Neural crest cell (in vitro differentiated cells): ENCODE measurements at places on chromosomes 2 and 18.

- no peaks in the 10 kb centered on the region for H3K27me3 ChIP-seq
- no peaks in the 10 kb centered on the region for H3K36me3 ChIP-seq
- H3K4me1 ChIP-seq: no peaks in the 10 kb centered on the region
- H3K27ac ChIP-seq: no peak overlapping the region
- no peak for DNase-seq
These were observed 4.7 kb upstream of the KLHL30 start for GRCh38 chr2:238133499-238134392.

DNA sequence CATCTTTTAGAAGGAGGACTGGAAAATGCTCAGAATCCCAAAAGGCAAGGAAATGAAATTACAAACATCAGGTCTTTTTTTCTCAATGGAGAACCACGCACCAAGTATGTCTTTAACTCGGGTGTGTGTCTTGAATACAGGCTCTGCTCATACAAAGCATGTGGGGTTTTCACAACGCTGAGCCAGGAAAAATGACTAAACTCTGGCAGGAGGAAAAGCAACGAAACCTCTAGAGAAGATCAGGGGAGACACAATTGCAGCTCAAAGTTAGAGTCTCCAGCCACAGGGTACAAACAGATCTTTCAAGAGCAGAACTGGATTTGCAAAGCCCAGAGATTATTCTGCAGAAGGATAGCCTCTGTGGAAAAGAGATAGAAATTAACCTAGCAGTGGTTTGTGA is 42.8 kb upstream of the TPO start:
- H3K36me3 ChIP-seq: no peaks in the 10 kb centered on the region
- no peak overlapping the region for H3K4me3 ChIP-seq
- H3K27me3 ChIP-seq: no peaks in the 10 kb centered on the region
- no peak overlapping the region for H3K27ac ChIP-seq

DNA sequence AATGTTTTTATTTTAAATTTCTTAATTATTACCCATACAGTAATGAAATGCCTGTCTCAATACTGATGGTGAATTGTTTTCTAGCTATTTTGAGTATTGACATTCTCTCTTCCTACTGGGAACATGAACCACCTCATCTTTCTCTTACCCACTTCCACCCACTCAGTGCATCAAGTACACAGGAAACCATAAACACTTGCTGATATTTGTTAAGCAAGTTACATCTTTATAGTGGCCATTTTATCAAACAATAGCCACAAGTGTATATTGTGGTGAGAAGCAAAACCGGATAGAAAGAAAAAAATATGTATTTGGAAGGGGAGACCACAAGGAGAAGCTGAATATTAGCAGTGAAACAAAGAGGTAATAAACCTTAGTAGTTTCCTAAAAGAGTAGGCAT is 368.1 kb upstream of the HNRNPA3 start:
- H3K27me3 ChIP-seq: peaks cover 2% of the 10 kb centered on the region
- no peak for DNase-seq
- no peaks in the 10 kb centered on the region for H3K36me3 ChIP-seq
- no peaks in the 10 kb centered on the region for H3K4me1 ChIP-seq
- no peak overlapping the region for H3K4me3 ChIP-seq

DNA sequence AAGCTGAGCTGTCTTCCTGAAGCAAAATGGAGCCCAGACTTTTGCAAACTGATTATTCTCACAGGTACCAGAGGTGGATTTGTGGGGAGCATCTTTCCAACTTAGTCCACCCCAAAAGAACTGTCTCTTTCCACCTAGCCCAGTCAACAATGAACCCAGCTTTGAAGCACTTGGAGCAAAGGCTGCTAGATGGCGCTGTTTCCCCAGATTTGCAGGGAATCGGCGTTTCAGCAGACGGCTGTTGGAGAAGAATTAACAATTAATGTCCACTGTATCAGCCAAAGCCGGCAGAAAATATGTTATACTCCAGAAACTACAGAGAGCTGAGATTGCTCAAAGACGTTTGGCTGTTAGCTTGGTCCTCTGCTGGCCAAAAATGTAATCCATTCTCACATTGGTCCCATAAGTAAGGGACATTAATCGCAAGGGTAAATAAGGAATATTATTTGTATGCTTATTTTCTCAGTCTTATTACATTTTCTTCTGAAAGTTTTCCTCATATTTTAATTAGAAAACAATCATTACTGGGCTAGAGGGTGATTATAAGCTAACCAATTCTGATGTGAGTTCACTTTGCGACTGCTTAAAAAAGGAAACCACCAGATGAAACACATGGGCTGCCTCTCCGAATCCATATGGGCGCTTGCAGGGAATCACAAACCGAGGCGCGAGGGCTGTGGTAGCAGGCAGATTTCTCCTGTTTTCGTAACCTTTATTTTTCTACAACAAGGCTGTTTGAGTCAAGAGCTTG is 423.8 kb upstream of the MEX3C start:
- H3K36me3 ChIP-seq: peaks cover 2% of the 10 kb centered on the region
- peaks cover 22% of the 10 kb centered on the region for H3K4me1 ChIP-seq
- DNase-seq: peak; percentile 84
- H3K4me3 ChIP-seq: peak overlapping the region; percentile 60
- H3K27ac ChIP-seq: no peak overlapping the region

- H3K27ac ChIP-seq: no peak overlapping the region
- no peak overlapping the region for H3K4me3 ChIP-seq
- H3K36me3 ChIP-seq: no peaks in the 10 kb centered on the region
- H3K4me1 ChIP-seq: peaks cover 60% of the 10 kb centered on the region
- DNase-seq: no peak
These were observed 30.5 kb downstream of the MAL start for GRCh38 chr2:95056044-95056443.

DNA sequence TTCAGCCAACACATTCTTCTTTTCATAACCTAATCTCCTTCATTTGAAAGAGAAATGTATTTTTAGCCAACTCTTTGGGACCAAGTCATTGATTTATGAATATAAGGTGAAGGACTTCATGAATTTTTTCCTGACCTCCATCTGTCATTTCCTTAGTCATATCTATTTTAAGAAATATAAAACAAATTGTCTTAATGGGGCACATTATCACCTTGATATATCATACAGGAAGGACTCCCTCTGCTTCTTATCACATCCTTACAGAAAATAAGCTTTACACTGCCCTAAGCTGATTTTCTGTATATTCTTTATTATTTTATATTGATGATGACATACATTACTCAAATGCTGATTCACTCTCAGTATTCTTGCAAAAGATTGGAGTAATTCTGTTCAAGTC is 1076.2 kb downstream of the TDRD15 start:
- no peaks in the 10 kb centered on the region for H3K36me3 ChIP-seq
- H3K4me3 ChIP-seq: no peak overlapping the region
- DNase-seq: no peak
- H3K27me3 ChIP-seq: no peaks in the 10 kb centered on the region
- H3K4me1 ChIP-seq: peaks cover 6% of the 10 kb centered on the region
- H3K27ac ChIP-seq: no peak overlapping the region
